Stimulated activated CD8-positive, alpha-beta memory T cell treated with anti-CD3 and anti-CD28 coated beads, Interleukin-4, amount 100 ng/mL, for 1 hour (primary cell): ENCODE measurements at places on chromosomes 3 and 15.

DNA sequence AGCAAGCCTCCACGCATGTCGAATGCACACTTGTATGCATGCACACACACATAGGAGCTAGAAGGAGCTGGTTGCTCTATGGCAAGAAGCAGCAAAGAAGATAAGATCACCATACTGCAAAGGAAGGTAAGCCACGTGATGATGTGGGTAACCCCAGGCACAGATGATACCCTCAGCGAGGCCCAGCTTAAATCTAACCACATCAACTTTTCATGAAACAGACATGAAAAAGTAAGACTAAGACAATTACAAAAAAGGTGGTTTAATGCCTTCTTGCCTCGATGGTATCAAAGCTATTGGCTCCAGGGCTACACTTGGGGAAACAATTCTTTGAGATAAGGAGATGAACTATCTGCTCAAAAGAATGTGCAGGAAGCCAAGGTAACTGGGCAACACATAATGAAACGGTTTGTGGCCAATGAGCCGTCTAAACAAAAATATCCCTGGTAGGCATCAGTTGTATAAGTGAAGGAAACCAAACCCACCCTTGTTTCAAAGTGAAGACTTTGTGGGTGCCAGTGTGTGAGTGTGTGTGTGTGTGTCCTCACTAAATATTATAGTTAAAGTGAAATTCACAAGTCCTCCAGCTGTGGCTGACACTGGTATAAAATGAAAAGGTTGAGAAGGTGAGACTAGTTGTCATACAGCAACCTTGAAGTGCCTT is 365.7 kb upstream of the ICE2 start:
- peak; percentile 8 for DNase-seq

DNA sequence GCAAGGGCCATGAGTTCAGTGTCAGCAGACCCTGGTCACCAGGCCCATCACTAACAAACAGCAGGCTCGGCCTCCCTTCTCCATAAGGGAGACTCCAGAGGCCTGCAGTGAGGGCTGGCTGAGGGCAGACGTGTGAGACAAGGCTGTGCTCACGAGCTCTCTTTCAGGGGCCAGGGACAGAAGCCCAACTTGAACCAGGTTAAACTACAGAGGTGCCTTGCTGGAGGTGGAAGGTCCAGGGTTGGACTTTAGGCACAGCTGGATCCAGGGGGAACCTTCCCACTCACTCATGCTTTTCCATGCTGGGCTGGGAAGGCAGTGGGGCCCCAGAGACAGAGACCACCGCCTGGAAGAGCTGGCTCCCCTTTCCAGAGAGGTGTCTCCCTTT is 19.0 kb downstream of the CFAP100 start:
- no peak for DNase-seq

GRCh38 chr3:178777718-178778411 is 241.6 kb downstream of the KCNMB2 start:
- DNase-seq: no peak

- no peak for DNase-seq
Measured at GRCh38 chr3:169618894-169619792, 44.4 kb downstream of the MECOM start.

GRCh38 chr3:139261754-139262586 is 81.8 kb upstream of the MRPS22 start:
- DNase-seq: no peak

GRCh38 chr3:171807806-171808205 is 2.5 kb downstream of the PLD1 start:
- DNase-seq: no peak

DNA sequence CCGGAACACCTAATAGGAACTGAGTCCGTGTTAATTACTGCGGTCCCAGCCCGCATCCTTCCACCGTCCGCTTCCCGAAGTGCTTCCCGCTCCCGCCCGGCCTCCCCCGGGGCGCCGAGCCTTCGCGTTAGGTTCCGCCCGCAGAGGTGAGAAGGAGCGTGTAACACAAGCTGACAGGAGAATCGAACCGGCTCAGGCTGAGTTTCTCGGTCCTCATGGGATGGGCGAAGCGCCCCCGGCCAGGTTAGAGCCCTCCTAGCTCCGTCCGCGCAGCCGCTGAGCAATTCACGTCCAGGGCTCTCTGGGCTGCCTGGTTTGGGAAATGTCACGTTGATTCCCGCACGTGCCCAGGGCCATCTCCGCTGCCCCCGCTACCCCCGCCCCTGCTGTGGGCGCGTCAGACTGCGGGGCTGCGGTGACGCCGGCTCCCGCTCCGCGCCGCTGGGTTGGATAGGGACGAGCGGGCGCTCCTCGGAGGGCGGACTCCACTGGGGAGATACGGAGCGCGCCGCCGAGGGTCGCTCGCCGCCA is 954 bp downstream of the CLDN11 start:
- DNase-seq: no peak

DNA sequence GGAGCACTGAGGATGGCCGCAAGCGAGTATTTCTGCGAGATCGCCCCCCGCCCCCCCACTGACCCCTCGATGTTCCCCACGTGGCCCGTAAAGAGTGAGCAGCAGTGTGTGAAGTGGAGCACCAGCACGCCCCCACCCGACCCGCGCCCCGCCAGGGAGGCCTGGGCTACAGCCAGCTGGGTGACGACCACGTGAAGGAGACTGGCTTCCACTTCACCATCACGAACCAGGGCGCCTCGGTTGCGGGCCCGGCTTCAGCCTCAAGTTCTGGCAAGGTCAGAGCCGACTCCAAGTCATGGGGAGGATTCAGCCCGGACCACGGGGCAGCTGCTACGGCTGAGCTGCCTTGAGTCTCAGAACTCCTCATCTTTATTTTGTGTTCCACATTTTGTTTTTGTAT is 2.4 kb upstream of the RNU5B-1 start:
- DNase-seq: no peak

DNA sequence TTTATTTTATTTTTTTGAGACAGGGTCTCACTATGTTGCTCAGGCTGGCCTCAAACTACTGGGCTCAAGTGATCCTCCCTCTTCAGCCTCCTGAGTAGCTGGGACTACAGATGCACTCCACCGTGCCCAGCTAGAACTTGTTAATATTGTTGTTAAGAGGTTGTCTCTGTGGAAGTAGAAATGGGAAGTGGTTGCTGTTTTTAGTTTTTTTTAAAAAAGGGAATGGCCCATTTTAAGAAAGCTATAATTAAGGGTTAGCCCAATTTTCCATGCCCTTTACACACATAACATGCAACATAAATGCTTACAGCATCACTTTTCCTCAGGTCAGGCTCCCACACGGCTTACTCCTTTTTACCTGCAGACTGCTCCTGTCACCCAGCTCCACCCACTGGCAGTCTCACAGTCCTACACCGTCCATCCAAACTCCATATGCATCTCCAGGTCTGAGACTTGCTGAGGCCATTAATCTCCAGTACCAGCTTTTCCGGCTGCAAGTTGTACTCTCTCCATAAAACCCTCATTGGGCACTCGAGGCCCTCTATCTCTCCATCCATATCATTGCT is 19.8 kb downstream of the MORC1 start:
- no peak for DNase-seq

DNA sequence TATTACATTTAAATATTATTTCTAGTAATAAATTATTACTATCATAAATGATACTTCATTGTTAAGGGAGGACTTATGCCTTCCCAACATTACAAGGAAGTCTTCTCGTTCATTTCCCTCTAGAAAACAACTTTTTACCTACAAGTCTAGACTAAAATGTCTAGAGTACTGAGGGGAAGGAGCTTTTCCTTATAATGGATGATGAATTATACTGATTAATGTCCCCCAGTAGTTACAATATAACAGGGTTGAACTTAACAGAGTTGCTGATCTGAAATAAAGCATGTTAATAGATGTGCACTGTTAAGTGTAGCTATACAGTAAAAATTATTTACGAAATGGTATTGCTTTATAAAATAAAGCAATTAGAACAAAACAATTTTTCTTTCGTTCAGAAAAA is 2.7 kb upstream of the MNS1 start:
- DNase-seq: no peak

DNA sequence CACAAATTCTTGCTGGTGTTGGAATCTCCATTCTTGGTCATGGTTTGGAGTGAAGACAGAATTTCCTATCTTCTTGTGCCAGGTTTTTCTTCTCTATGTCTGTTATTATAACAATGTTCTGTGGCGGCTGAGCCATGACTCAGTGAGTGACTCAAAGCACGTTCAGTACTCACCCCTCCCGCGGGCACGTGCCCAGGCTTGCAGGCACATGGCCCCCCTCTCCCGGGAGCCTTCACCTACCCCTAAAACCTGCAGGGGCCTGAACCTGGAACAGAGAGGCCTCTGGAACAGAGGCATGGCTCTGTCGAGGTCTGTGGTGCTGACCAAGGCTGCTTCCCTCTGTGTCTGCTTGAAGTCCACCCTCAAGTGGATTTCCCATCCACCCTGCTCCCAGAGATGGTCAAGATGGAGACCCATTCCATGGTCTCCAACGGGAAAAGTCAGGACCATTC is 27.6 kb downstream of the PLXNB1 start:
- no peak for DNase-seq

- no peak for DNase-seq
Measured at GRCh38 chr3:42037318-42037945, 53.7 kb upstream of the TRAK1 start.

- DNase-seq: peak; percentile 72
Measured at GRCh38 chr3:142595951-142596725, at the start of gene PLS1. TSS of gene PLS1 (plus strand) at chr3:142596393. CDS start at chr3:142664238, 67,845 bp downstream.

GRCh38 chr3:176376531-176376930 is 820.8 kb downstream of the TBL1XR1 start:
- DNase-seq: no peak

- no peak for DNase-seq
Measured at GRCh38 chr15:97986781-97987180, 26.3 kb downstream of the ARRDC4 start.

DNA sequence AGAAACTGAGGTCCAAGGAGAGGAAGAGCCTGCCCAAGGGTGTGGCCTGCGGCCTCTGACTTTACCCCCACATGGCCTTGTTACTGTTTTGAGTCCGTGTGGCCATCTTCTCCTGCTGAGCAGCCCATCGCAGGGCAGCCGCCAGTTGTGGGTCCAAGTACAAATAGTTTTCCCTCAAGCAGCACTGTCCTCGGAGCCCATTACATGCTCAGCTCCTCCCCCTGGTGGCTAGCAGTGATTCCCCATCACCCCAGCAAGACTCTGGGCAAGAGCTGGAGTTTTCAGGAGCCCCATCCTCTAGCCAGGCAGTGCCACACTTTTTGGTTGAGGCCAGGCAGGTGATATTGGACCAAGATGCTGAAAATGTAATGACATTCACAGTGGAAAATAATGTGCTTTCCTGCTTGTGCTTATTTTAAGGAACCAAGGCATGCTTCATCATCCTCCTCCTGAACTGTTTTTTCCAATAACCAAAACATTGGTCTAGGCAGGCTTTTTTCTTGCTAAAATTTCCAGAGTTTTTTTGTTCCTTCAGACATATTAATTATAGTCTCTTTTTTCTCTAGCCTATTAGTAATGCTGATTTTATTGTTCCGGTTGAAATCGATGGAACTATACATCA is 23.2 kb upstream of the VILL start:
- DNase-seq: peak; percentile 13

GRCh38 chr15:69592954-69593353 is 140.3 kb downstream of the RPLP1 start:
- DNase-seq: no peak

- DNase-seq: no peak
Measured at GRCh38 chr3:128714887-128715491, 11.0 kb upstream of the RAB7A start.

DNA sequence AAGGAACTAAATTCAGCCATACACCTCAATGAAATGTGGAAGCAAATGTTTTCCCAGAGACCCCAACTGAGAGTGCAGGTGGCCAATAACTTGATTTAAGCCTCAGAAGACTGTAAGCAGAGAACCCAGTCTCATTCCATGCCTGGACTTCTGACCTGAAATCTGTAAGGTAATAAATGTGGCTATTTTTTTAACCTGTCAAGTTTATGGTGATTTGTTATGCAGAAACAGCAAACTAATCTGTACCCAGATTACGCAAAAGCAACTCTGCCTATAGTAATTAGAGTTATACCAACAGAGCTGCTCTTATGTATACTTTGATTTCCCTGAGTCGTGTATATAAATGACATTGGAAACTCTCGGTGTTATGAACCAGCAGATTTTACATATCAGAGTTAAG is 534.0 kb upstream of the NAALADL2 start:
- DNase-seq: no peak

GRCh38 chr15:31285772-31286261 is 40.8 kb upstream of the KLF13 start:
- no peak for DNase-seq

GRCh38 chr3:110567029-110567428 is 504.6 kb upstream of the NECTIN3 start:
- no peak for DNase-seq

DNA sequence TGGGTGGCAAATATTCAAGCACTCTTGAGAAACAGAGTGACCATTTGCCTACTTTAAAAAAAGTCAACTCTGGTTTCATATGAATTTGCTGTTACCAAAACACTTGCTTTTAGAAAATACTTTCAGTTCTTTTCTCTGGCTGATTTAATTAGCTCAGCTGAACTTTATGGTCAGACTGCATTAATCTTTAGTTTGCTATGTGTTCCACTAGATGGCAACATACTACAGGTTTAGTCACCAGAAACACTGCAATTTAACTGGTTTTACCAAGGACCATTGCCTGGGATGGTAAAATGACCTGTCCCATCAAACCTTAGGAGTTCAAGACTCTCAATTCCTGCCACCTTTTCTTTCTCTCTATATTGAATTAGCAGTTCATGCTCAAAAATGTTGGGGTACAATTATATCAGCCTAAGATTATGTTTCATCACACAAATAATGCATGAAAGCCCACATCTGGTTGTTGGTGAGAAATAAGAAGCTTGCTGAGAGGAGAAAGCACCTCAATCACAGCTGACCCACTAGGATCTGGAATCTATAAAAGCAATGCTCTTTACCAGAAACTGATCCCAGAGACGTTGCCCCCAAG is 14.2 kb downstream of the EIF4E3 start:
- DNase-seq: no peak

GRCh38 chr3:116260491-116260890 is 184.8 kb downstream of the LSAMP start:
- no peak for DNase-seq

GRCh38 chr3:145639003-145639606 is 521.9 kb downstream of the PLOD2 start:
- DNase-seq: no peak

DNA sequence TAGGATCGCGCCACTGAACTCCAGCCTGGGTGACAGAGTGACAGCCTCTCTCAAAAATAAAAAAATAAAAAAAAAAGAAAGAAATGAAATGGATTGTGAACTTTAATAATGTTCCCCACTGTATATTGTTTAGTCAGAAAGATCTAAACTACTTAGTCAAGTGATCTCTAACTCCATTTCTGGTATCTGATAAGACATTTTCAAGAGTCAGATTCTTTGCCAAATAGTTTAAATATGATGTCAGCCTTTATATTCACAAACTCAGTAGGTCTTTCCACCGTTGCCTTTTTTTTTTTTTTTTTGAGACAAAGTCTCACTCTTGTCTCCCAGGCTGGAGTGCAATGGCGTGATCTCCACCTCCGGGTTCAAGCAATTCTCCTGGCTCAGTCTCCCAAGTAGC is 29.0 kb upstream of the OSBPL11 start:
- no peak for DNase-seq
